ENCODE measurements at places on chromosomes 6 and 20.

- no peak for DNase-seq
Measured at GRCh38 chr6:45416700-45417099, 39.0 kb upstream of the SUPT3H start.

DNA sequence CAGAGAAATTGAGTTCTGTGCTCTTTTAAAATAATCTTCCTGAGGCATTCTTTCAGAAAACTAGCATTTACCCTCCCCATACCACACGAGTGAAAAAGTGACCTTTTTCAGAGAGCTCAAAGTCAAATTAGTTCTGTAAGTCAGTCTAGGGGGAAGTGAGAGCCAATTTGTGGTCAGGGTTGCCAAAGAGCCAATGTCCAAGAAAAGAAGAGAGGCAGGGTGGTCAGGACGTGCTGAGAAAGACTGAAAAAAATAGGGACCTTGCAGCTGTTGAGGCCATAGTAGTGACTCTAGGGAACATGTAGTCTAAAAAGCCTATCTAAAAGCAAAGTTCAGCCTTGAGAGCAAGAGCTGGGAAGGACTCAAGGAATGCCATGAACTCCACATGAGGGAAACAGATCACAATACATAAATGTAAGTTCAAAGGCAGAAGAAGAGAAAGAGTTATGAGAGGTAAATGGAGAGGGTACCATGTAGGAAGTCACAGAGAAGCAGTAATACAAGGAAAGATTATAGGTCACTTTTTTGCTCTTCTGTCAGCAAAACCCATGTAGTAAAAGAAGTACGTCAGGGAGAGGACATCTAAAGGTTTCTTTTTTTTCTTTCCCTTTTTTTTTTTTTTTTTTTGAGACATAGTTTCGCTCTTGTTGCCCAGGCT lies 565.1 kb upstream of the FLRT3 start:
- DNase-seq: no peak

DNA sequence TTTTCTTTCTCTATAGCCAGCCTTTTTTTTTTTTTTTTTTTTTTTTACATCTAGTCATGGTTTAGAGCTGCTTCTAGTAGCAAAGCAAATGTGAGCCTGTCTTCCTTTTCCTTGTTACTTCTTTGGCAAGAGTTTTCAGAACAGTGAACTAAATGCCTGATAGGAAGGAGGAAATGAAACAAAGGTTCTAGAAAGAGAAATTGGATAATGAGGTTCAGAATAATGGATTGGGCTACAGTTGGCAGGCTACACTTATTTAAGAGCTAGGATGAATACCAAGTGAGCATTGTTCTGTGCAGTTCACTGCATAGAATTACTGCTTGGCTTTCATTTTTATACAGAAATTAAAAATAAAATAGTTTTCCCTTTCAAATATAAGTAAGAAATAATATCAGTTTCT lies 78.6 kb downstream of the HIVEP1 start:
- no peak for DNase-seq

- no peak for DNase-seq
Measured at GRCh38 chr20:1002682-1003561, 811 bp upstream of the RSPO4 start.

GRCh38 chr6:84332139-84333034 lies 104.9 kb upstream of the CEP162 start:
- no peak for DNase-seq

DNA sequence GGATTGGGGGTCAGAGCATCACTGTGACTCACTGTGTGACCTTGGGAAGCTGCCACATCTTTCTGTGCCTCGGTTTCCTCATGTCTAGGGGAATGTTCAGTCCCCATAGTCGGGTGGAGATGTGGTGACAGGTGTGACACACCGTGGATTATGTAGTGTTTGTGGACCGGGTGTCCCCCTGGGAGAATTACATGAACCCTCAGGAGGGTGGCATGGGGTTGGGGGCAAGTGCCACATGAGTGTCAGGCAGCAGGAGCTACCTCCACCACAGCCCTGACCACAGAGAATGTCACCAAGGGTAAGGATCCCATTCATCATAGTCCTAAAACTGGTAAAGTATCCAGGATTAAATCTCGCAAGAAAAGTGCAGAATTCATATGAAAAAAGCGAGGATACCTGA lies 23.2 kb downstream of the SUN5 start:
- DNase-seq: no peak

DNA sequence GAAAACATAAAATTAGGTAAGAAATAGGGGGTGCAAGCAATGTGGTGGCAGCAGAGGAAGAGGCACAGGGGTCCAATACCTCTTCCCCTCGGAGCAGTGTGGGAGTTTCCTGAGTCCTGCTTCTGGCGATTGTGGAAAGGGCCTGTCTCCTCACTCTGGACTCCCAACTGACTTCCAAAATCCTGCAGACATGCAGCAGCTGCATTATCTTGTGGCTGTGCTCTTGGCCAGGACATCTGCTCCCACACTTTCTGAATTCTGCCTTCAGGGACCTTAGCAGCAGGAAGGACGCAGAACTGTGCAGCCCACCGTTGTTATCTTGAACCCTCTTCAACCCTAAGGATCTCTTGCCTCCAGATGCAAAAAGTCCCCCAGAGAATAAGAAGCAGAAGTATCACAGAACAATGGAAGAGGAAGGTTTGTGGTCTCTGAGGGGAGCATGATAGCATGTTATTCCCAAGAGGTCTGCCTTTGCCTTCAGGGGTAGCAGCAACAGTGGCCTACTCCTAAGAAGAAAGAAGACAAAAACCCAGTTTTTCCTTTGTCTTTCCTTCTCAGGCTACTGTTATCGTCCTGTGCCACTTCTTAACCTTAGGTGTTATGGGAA lies 102.5 kb upstream of the EMILIN3 start:
- DNase-seq: no peak

- no peak for DNase-seq
Measured at GRCh38 chr6:42236682-42237473, 19.2 kb upstream of the MRPS10 start.

DNA sequence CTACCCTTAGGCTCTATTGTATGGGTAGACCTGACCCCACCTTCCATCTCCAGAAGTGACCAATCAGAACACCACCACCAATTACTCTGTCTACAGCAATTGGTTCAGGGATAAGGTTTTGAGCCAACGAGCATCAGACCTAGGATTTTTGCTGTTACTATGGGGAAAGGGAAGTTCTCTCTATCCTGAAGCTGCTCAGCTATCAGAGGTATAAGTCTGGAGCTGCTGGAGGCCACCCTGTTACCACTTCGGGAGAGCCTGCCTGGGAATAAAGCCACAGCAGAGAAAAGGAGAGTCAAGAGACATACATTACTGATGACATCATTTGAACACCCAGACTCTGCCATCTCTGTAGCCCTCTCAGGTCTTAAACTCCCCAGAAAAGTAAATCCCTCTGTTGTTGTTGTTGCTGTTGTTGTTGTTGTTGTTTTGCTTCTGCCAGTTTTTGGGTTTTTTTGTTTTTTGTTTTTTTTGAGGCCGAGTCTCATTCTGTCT lies 94.5 kb downstream of the PREX1 start:
- DNase-seq: no peak

DNA sequence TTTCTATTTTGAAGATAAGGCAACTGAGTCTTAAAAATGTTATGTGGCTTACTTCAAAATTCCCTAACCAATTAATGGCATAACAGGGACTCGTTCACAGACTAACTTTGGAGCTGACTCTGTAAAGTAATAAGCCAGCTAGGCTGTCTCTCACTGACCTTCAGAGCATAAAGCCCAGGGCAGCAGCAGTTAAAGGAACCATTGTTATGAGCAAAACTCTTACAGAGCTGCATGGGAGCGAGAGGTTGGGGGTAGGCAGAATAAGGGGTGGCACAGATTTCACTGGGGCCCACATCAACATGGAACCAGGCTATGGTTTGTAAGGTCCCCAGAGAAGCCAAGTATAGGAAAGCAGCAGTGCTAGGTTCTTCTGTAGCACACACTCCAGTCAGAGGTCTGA lies 637.8 kb downstream of the RFPL4B start:
- DNase-seq: no peak

DNA sequence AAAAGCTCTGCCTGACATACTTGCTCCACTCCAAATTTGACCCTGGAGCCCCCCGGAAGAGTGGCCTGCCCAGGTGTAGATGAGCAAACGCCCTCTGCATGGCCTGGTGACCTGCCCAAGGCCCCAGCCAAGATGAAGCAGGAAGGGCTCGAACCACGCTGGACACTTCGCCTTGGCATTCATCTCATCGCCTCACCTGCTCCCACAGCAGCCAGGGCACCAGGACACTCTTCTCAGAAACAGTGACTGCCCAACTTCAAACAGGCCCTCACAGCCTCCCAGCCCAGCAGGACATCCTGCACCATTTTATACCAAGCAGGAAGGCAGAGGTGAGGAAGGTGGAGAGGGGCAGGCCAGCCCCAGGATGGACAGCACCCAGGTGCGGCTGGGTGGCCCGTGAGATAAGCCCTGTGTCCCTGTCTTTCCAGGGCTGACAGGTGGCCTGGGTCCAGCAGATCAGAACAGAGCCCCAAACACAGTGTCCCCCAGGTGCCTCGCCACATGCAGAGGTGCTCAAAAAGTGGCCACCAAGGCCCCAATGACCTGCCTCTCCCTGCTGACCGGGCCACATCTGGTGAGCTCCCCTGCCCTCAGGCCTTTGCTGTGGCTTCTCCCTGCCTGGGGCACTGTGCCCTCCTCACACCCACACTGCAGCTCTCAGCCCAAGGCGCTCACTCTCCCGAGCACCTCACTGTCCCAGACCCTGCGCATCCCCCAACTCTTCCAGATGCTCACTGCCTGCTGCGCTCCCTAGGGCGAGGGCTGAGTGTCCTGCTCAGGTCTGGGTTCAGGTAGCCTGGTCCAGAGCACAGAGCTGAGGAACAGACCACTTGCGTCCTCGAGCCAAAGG lies 7.2 kb downstream of the ACSS1 start:
- peak; percentile 11 for DNase-seq

DNA sequence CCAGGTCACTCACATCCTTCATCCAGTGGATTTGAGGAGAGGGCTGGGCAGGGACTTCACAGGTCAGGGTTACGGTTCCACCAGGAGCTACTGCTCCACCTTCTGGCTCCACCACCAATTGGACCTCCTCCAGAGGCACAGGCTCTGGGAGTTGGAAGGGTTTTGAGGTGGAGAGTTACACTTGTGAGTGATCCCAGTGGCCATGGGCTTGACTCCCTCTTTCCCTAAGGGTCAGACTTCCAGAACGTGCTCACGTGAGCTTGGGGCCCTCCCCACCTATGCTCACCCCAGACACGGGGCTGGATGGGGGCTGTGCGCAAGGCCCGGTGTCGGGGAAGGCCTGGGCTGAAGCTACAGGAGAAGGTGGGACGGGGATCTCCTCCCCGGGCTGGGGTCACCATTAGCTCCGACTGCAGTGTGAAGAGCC lies 1.5 kb downstream of the AGER start:
- no peak for DNase-seq

GRCh38 chr20:19712721-19713260 lies 45.3 kb upstream of the RIN2 start:
- DNase-seq: no peak

GRCh38 chr20:63288581-63289251 lies 4.3 kb upstream of the COL20A1 start:
- no peak for DNase-seq

DNA sequence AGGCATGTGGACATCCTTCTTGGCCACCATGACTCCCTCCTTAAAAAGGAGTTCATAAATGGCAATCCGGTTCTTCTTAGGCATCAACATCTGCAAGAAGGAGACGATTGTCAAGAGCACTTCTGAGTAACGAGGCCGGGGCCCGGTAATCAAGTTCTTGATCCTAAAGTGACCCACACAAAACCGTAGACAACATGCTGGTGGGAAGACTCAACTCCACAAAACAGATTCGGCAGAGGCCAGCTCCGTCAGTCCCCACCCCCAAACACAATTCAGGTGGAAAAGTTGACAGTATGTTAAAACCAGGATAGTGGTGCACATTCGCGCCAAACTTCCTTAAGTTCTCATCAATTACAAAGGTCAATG lies 754 bp downstream of the RPS10 start:
- DNase-seq: no peak

DNA sequence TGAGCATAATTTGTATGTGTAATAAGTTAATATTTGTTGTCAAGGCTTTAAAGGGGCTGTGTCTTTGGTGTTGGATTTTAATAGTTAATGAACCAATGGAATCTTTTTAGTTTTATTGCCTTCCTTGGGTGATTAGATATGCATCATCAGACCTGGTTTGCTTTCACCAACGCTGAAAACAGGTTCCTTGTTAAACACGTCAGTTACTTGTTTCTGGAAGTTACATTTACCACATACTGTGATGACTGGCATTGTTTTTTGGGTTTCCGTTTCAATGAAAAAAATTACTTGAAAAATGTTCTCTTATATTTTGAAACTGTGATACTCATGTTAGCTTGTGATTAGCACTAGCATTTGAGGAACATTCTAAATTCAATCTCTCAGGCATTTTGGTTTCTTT lies 58.6 kb upstream of the RNF144B start:
- DNase-seq: no peak

DNA sequence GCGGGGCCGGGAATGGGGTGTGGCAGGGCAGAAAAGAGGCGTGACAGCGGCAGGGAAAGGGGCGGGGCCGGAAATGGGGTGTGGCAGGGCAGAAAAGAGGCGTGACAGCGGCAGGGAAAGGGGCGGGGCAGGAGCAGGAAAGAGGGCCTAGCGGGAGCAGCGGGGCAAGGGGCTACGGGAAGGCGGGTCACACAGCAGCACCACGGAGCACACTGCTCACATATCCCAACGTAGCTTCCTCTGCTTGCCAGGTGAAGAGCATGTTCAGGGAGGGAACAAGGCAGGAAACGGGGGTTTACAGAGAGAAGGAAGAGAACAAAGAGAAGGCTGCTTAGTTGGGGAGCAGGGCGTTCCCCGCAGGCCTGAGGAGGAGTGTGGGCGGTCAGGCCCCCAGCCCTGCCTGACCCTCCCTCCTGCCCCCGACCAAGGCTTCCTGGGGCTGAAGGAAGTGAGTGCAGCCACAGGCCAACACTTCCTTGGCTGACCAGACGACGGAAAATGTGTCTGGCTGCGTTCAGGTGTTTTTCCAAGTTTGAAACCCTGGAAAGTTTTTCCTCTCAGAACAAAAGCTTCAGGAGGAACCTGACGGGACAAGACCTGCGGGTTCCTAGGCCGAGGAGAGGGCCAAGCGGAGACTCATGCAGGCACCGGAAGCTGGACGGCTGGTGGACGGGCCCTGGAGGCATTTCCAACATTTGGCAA lies 13.8 kb downstream of the UCKL1 start:
- DNase-seq: no peak

DNA sequence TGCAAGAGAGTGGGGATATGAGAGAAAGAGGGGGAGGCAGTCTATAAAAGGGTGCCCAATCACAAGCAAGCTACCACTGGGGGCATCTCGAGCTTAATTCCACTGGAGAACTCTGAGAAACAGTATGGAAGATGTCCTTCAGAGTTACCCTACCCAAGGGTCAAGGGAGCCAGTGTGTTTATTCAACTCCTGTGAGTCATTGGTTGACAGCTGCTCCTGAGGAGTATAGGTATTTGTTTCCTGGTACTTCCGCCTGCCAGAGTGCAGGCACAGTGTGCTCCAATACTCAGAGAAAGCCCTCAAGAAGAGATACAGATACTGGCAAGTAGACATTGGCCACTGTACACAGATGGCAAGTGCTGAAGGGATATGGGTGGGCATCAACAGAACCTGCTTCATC lies 49.5 kb downstream of the ARHGAP40 start:
- no peak for DNase-seq

GRCh38 chr20:44483112-44483511 lies 7.4 kb downstream of the TTPAL start:
- no peak for DNase-seq

- no peak for DNase-seq
Measured at GRCh38 chr6:6616656-6617055, 28.1 kb downstream of the LY86 start.
